Dorsolateral prefrontal cortex (tissue), 122 donors: ENCODE measurements at places on chromosomes 7 and 10. TPM values are rescaled to one million over a fixed set of nuclear protein-coding genes. Genes with fewer than 3 reads are reported as not detected.
A peak's percentile ranks its signal among the peaks of the same experiment; 100 is the strongest.

Gene TRRAP
- 43.3 TPM for total RNA-seq

Gene TRDMT1
- 8.7 TPM for total RNA-seq

Gene RNF32
- total RNA-seq: 3.9 TPM

Gene NANOS1
- total RNA-seq: 5.4 TPM

Gene LBX1
- total RNA-seq: not detected

Gene HMX2
- total RNA-seq: not detected

Gene PNLIPRP3
- not detected for total RNA-seq

- no peak for DNase-seq
These were observed 126.0 kb downstream of the SKIDA1 start for GRCh38 chr10:21399392-21400035.

GRCh38 chr7:30813466-30813865 lies 42.2 kb downstream of the MINDY4 start:
- DNase-seq: no peak

GRCh38 chr10:35216303-35216905 lies 89.8 kb downstream of the CREM start:
- DNase-seq: no peak

GRCh38 chr7:55409482-55410225 lies 44.5 kb downstream of the LANCL2 start:
- no peak for DNase-seq

- no peak for DNase-seq
These were observed 79.1 kb upstream of the TNRC18 start for GRCh38 chr7:5502721-5503243.

DNA sequence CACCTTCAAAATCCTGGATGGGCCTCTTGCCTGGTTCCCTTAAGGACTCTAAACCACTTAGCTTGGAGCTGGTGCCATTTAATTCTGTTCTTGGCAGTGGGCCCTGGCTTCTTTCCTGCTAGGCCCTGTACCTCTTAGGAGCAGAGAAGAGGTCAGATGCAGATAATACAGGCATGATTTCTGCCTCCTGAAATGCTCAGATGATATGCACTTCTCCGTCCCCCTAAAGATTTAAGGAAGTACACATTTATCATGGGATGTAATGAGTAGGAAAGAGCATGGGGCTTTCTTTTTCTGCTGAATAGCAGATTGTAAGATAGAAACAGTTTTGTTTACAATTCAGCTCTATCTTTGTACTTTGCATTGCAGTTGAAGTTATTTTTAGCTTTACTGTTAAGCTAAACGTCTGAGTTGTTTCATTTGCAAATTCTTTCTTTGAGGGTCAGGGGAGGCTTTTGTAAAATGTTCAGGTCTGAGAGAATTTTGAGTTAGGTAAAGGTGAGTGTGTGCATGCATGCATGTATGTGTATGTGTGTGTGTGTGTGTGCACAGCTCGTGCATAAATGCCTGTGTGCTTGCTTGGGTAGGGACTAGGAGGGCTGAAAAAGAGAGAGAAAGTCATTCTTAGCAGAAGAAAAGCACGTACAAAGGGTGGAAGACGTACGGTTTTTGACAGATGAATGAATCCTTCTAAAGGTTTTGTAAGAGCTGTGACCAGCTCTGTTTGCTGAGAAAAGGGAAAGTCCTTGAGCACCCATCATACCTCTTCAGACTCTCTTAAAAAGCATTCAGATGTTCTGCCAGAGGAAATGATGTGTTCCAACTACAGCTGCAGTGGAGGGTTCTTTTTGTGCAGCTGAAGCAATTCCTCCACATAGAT lies 364.2 kb downstream of the AUTS2 start:
- no peak for DNase-seq

DNA sequence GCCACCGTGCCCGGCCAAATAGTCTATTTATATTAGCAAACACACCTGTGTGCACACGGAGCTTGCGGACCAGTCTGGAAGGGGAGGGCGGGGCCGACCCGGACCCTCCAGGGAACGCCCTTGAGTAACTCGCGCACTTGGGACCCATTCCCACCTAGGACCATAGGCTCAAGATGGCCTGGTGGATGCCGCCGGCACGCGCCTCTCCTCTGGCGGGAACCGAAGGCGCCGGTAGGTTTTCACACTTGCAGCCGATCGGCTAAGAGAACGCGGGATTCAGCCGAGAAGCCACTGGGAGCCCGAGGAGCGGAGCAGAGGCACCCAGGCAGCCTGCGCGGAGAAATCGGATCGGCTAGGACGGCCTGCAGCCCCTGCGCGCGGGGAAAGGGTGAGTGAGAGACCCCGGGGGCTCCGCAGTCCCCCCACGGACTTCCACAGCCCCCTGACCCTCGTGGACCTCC lies 18.9 kb downstream of the IFT22 start:
- DNase-seq: no peak

GRCh38 chr7:111090846-111091245 lies at the start of gene LRRN3:
Gene LRRN3, plus strand, starts transcription at chr7:111091127. Its CDS starts 31,646 bp downstream, at chr7:111122773.
- DNase-seq: peak; percentile 88

DNA sequence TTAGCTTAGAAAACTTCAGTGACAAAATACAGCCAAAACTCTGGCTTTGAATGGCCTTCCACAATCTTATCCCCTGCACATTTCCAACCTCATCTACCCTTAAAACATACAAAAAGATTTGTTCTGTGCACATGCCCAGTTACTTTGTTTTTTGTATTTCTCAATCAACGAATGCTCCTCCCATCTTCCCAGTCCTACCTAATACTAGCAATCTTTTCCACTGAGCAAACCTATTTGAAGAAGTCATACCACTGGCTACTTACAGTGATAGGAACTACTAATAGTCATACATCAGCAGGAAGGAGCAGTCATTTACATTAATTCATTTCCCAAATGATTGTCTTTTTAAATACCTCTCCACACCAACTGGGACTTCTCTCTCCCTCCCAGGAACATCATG lies 2.5 kb downstream of the USP54 start:
- DNase-seq: no peak

DNA sequence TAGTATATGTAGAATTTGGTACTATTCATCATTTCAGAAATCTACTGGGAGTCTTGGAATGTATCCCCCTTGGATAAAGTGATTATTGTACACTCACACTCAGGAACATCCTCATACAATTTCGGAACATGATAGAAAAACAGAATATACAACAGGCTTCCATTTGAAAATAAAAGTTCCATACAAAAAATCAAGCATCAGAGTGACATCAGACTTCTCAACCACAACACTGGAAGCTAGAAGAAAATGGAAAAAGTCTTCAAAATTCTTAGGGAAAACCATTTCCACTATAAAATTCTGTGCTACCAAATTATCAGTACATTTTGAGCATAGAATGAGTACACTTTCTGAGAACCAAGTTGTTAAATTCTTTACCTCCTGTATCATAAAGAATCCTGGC lies 8.8 kb downstream of the LYZL1 start:
- DNase-seq: no peak

DNA sequence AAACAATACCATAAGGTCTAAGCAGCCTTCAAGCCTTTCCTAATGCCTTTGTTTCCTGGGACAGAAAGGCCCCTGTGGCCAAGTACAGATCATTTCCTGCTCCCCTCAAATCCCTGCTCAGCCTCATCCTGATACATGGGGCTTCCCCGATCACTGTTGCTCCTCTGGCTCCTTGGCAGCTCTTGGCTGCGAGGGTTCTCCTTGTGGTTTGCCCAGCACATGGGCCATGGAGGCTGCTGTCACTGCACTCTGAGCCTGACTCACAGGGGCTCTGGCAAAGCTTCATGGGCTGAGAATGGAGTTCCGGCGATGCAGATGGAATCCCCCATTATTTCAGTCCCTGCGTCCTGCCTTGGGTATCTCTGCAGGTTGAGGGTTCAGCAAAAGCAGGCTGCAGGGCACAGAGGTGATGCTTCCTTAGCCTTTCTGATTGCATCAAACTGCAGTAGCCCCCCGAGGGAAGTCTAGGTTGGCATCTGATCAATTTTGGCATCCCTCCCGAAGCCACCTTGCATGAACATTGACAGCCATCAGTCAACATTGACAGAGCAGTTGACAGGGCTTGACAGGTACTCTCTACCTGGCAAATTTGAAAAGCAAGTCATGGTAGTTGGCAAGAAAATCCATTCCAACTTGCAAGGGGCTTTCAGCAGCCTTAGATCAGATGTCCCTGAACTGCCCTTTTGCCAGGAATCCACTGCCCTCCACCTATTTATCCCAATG lies 168.6 kb downstream of the GFRA1 start:
- DNase-seq: no peak
